ENCODE measurements at places on chromosomes 4 and X.

- no peak for DNase-seq
These were observed 27.7 kb downstream of the PAK3 start for GRCh38 chrX:111123606-111124179.

DNA sequence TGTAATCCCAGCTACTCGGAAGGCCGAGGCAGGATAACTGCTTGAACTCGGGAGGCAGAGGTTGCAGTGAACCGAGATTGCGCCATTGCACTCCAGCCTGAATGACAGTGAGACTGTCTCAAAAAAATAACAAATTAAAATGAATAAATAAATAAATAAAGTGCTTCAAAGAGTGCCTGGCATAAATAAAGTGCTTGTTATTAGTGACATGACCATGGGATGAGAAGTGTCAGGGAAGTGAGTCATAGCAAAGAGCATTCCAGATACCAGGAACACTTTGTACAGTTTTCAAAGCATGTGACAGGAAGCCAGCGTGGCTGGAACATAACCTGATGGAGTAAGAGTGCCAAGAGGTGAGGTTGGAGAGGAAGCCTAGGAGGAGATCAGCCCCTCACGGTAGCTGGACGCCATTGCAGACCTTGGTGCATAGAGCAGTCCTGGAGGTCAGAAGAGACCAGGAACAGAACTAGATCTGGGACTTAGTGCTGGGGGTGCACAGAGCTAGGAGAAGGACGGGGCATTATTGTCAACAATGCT is 6.0 kb upstream of the WDR13 start:
- DNase-seq, result no peak

- DNase-seq, result no peak
These were observed 22.3 kb upstream of the TMEM150C start for GRCh38 chr4:82583897-82584587.

- DNase-seq, result no peak
These were observed 69.8 kb downstream of the RBM47 start for GRCh38 chr4:40559585-40560465.

DNA sequence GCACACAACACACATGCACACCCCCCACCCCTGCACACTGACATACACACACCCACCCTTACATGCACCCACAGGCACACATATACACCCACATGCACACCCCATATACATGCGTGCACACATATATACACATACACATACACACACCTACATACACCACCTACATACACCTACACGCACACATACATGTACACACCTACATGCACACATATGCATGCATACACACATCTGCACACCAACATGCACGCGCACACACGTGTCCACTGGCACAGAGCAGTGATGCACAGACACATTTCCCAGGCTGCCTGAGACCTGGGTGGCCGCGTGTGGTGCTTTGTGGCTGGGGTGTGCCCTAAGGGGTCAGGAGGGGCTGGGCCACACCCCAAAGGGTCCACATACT is 31.7 kb downstream of the FGFRL1 start:
- DNase-seq, result no peak

GRCh38 chrX:135389243-135389642 is 32.5 kb upstream of the SMIM10L2A start:
- no peak for DNase-seq

DNA sequence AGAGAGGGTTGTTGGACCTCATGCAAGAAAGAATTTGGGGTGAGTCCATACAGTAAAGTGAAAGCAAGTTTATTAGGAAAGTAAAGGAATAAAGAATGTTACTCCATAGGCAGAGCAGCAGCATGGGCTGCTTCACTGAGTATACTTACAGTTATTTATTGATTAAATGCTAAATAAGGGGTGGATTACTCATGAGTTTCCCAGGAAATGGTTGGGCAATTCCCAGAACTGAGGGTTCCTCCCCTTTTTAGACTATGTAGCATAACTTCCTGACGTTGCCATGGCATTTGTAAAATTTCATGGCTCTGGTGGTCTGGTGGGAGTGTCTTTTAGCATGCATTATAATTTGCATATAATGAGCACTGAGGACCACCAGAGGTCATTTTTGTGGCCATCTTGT is 16.7 kb downstream of the PPP4R3C start:
- DNase-seq, result no peak

DNA sequence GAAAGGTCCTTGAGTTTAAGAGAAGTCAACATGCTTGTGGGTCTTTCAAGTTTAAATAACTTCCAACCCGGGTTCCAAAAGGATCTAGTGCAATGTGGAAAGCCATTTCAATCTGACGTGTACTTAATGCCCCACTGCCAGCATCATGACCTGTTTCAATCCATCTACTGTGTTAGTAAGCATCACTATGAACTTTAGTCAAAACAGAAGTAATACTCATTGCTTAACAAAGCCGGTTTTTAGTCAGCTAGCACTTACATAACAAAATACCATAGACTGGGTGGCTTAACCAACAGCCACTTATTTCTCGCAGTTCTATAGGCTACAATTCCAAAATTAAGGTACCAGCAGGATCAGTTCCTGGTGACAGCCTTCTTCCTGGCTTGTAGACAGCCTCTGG is 677.5 kb downstream of the DMD start:
- DNase-seq, result no peak

DNA sequence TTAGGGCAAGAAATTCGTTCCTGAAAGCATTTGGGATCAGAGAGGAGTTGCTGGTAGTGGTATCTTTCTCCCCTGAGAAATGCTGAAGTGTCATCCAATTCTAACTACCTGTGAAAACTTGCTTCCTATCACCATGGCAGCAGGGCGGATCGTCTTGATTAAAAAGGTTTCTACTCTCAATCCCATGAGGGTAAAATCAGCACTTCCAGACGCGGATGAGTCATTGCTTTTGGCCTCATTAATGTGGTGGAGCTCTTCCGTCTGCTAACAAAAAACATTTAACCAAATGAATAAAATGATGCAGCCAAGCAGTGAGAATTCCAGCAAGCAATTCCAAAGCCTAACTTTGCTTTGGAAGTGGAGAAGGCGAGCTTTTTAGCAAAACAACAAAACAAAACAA is 325.6 kb downstream of the CAMK2D start:
- peak; percentile 44 for DNase-seq

DNA sequence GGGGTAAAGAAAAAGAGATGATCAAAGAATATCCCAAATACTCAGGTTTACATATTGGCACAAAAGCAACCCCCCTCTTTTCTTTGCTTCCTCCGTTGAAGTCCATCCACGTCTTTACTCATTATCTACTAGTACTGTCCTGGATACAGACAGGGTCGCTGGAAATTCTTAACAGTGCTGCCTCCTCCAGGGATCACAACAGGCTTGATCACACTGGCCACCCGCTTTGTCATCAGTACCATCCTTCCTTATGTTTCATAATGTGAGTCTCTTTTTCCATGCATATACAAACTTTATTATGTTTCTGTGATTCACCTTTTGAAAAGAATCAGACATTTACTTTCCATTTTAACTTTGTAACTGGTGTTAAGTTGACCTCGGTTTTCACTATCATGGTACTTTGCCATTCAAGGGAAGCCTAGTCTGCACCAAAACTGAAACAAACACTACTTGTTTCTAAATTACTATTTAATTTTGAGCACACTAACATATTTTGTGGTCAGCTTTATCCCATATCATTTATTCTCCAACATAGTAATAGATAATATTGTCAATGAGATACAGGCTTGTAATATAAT is 387.5 kb upstream of the PPP1R2C start:
- DNase-seq, result no peak

GRCh38 chr4:10098780-10099160 is 17.8 kb downstream of the WDR1 start:
- no peak for DNase-seq

DNA sequence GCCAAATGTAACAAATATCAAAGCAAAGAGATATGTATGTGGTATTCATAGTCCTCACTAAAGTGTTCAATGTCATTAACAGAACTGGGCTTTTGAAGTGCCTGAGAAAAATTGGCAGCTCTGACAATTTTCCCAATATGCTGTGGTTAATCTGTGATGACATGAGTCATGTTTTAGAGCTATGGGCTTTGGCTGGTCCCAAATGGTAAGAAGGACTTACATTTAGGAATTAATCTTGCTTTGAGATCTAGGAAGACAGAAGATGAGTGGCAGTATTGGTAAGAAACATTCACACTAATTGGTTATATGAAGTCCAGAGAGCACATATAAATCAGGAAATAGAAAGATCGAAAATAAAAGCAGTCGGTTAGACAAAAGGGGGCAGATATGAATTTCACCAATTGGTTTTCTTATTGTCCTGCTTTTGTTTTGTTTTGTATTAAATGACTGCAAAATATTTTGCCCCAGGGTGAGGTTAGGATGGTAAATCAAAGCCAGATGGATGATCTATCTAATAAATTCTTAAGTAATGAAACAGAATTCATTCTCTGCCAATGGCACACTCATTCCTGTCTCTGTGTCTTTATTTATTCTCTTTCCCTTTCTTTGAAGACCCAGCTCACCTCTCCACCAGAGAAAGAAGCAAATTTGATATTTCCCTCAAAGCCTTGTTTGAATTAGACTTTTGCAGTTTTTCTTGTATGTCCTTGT is 993.1 kb downstream of the RPA4 start:
- DNase-seq, result no peak

DNA sequence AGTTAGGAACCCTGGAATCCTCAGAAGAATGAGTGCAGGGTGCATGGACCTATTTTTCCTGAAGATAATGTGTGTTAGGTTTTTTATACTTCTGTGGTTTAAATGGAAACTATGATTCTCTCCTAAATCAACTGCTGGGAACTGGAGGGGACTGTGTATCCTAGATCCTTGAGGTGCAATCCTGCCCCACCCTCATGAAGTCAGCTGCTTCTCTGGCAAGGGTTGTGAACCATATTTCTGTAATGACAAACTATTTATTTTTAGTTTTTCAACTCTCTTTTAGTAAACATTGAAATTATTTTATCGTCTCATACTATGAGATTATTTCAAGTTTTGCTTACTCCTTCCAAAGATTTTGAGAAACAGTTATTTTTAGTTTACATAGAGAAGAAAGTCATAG is 25.8 kb upstream of the VEGFC start:
- no peak for DNase-seq

- DNase-seq, result no peak
These were observed 171.0 kb upstream of the PPP1R2C start for GRCh38 chrX:42948723-42949657.

- no peak for DNase-seq
These were observed at the start of gene HS6ST2 for GRCh38 chrX:132958091-132958703. Gene HS6ST2 (minus strand): TSS chrX:132958629.

DNA sequence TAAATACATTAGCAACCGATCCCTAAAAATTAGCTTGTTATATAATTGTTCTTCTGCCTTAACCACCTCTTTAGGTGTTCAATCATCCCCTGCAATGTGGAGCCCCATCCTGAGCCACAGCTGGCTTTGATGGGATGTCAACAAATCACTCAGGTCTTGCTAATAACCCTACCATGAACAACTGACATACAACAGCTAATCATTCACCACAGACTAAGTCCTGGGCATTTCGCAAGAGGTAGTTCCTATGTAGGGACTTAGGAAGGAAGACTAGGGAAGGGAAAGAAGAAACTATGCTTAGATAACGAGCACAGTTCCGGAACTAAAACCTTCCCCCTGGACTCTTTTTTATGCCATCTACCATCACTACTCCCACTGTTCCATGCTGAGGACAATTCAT is 63.6 kb upstream of the PTCHD1 start:
- no peak for DNase-seq

- no peak for DNase-seq
These were observed 34.9 kb upstream of the ANXA10 start for GRCh38 chr4:168057412-168057811.

GRCh38 chr4:4856071-4857000 is 3.1 kb upstream of the MSX1 start:
- no peak for DNase-seq

- no peak for DNase-seq
These were observed 69.9 kb downstream of the KDR start for GRCh38 chr4:55055529-55055928.

- no peak for DNase-seq
These were observed 247.2 kb downstream of the HNRNPD start for GRCh38 chr4:82126512-82127040.

DNA sequence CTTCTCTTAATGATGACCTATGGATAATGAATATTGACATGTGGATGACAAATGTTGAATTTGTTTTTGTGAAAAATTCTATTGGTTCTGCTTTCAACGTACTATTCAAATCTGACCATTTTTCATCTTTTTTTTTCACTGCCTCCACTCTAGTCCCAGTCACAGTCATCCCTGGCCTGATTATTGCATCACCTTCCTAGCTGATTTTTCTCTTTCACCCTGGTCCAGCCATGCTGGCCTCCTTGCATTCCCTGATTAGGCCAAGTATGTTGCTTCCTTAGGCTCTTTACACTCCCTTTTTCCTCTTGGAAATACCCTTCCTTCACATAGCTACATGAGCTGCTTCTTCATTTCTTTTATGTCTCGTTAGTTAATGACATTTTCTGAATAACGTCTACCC is 58.1 kb upstream of the MAP9 start:
- no peak for DNase-seq

GRCh38 chrX:132001127-132001526 is 22.0 kb upstream of the STK26 start:
- DNase-seq, result no peak

DNA sequence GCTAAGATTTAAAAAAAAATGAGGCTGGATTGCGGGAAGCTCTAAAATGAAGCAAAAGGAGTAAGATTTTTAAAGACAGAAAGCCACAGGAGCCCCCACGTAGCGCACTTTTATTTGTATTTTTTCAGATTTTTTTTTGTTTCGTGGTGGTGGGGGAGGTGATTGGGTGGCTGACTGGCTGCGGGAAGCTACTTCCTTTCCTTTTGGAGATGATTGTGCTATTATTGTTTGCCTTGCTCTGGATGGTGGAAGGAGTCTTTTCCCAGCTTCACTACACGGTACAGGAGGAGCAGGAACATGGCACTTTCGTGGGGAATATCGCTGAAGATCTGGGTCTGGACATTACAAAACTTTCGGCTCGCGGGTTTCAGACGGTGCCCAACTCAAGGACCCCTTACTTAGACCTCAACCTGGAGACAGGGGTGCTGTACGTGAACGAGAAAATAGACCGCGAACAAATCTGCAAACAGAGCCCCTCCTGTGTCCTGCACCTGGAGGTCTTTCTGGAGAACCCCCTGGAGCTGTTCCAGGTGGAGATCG is 908 bp downstream of the PCDH10 start:
- no peak for DNase-seq

DNA sequence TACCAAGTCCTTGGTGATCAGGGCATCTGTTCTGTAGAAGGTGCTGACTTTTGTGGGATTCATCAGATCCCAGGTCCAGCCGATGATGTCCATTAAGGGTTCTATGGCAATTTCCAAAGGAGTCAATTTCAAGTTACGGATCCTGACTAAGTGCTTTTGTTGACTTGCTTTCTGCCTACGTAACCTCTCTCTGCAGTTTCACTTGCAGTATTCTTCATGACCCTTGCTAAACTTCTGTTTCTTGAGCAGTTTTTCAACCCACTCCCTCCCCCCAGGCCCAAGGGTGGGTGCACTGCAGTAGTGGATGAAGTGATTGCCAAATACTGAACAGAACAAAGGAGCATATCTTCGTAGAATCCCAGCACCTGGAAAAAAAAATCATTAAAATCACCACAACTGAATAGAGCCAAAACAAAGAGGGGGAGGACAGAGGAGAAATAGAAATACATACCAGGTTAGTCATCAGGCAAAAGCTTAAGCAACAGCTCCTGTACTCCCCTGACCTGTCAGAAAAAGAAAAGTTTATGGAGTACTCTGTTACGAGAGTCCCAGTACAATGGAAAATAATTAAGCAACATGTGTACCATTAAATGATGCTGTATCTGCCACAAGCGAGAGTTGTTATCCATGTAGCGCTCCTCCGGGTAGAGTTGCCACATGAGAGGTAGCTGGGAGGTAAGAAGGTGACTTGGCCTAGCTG is 5.8 kb downstream of the CMC4 start:
- no peak for DNase-seq
